PC-9 (cell line): ENCODE measurements at places on chromosomes 13 and 19.

- DNase-seq, result no peak
These were observed 4.5 kb upstream of the BAX start for GRCh38 chr19:48950159-48950558.

DNA sequence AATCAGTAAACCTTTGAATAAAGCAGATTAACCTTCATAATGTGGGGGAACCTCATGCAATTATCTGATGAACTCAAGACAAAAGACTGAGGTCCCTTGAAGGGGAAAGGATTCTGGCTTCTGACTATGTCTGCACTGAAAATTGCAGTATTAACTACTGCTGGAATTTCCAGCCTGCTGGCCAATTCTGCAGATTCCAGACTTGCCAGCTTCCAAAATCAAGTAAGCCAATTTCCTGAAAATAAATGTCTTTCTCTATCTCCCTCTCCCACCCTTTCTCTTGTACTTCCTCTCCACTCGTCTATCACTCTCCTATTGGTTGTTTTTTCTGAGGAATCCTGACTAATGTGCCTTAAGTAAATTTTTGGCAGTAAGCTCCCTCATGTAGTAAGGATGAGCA lies 1479.9 kb upstream of the PRR20A start:
- no peak for DNase-seq

- DNase-seq, result no peak
These were observed 126.4 kb downstream of the TNFRSF19 start for GRCh38 chr13:23696610-23697009.

DNA sequence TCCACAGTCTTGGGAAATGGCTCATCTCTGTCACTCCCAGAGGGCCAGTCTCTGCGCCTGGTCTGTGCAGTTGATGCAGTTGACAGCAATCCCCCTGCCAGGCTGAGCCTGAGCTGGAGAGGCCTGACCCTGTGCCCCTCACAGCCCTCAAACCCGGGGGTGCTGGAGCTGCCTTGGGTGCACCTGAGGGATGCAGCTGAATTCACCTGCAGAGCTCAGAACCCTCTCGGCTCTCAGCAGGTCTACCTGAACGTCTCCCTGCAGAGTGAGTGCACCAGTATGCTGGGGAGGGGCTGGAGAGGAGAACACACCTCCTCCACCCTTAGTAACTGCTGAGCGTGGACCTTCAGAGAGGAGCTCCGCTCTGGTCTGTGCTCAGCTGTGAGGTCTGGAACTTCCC lies 2.3 kb downstream of the SIGLEC9 start:
- no peak for DNase-seq

DNA sequence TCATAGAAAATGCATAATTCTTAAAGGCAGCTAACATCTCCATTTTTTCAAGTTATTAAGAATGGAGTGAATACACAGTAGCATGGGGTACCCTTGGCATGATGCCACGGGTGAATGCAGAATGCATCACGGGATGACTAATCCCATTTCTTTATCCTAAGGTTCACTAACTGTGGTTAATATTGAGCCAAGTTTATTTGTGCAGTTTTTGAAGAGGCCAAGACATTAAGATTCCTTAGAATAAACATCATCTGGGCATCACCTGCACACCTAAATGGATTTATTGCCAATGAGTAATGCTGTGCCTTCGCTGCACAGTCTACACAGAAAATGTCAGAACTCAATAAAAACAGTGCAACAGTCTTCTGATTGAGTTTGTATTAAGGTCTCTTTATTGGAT lies 333.1 kb downstream of the GPC6 start:
- no peak for DNase-seq

DNA sequence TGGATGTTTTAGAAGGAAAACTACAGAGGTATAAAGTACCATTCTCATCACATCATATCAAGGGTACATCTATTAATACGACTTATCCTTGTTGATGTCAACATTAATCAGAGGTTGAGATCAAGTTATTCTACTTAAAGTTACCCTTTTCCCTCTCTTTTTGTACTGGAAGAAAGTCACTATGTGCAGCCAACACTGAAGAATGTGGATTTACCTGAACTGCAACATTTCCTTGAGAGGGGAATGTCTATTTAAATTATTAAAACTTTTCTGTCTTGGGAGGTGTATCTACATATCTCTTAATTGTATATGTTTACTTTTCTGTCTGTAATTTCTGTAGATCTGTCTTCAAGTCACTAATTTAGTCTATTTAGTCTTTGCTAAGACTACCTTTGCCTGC lies 2.5 kb upstream of the FBXL3 start:
- DNase-seq, result peak; percentile 72

DNA sequence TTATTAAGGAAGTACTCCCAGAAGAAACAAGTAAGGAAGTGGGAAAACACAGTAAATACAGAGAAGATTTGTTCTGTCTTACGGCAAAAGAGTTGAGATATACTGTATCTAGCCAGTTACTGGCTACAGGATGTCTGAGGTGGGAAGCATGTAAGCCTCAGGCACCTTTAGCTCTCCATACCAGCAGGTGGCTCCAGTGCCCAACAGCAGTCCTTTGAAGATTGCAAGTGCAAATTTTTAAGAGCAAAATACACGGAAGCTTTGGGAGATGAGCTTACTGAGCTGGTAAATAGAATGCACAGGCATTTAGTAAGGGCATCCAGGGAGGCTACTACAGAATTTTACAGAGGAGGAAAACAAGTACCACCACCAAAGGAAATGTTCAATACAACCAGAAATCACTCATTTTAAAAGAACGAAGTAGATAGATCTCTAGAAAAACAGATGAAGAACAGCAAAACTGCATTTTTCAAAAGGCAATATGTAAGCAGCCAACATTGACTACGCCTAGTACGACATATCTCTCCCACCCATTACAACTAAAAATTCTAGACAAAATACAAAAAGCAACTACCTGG lies 57.9 kb upstream of the VSTM2B start:
- peak; percentile 20 for DNase-seq

DNA sequence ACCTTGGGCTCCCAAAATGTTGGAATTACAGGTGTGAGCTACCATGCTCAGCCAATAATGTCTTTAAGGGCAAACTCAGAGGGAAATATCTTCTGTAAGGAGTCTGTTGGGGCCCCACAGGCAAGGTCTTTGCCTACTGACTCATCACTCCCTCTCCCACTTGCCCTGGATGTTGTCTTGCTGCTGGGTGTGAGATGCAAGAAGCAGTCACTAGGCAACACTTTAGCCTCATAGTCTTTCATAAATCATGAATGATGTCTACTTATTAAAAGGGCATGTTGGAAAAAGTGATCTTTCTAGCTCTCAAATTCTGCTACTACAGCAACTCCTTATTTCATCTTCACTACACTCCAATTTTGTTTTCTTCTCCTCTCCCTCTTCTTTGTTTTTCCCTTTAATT lies 34.6 kb upstream of the SLC10A2 start:
- DNase-seq, result no peak

DNA sequence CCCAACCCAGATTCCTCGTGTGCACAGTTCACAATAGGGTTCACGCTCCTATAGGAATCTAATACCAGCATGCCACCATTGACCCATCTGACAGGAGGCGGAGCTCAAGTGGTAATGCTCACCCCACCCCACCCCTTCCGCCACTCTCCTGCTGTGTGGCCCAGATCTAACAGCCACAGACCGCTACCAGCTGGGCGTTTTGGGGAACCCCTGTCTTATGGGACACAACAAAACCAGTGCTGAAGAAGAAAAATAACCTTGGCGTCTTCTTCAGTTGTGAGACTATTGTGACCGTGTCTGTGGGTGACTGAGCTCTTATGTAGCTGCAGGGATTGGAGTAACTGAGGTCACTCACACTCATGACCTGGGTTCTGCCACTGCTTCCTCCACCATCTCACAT lies 5.2 kb upstream of the OR10H1 start:
- no peak for DNase-seq
